T-helper 1 cell treated with Interleukin-12 subunit alpha and Interleukin-12 subunit beta and Interleukin-4 antibody, amounts not matched to agents 30 ng/mL and 1 ng/mL, for 36 hours (primary cell): ENCODE measurements at places on chromosomes 6 and 20. TPM values are rescaled to one million over a fixed set of nuclear protein-coding genes. Genes with fewer than 3 reads are reported as not detected.

NAA20 gene
- total RNA-seq, result 56.0 and 58.9 TPM in 2 replicates

BPIFB1 gene
- total RNA-seq, result not detected in 2 replicates

CCN6 gene
- not detected in 2 replicates for total RNA-seq

TCP11 gene
- total RNA-seq, result not detected in 2 replicates

ADTRP gene
- total RNA-seq, result 9.2 and 9.5 TPM in 2 replicates

ADGRF5 gene
- not detected in 2 replicates for total RNA-seq

TMC2 gene
- not detected in 2 replicates for total RNA-seq

PAQR8 gene
- 9.2 and 9.9 TPM in 2 replicates for total RNA-seq

CGA gene
- total RNA-seq, result not detected in 2 replicates

SRMS gene
- not detected in 2 replicates for total RNA-seq

RRBP1 gene
- 77.1 and 81.5 TPM in 2 replicates for total RNA-seq

CEP162 gene
- total RNA-seq, result 9.7 and 11.2 TPM in 2 replicates

ZC3H12D gene
- 43.7 and 44.7 TPM in 2 replicates for total RNA-seq

NRSN1 gene
- not detected in 2 replicates for total RNA-seq

KDM1B gene
- 7.7 and 8.2 TPM in 2 replicates for total RNA-seq

TRIM10 gene
- 0.34 and 0.37 TPM in 2 replicates for total RNA-seq

EYA4 gene
- not detected in 2 replicates for total RNA-seq

FAM209A gene
- total RNA-seq, result 3.9 and 4.0 TPM in 2 replicates

ECT2L gene
- not detected in 2 replicates for total RNA-seq

SLC17A2 gene
- not detected in 2 replicates for total RNA-seq

FYN gene
- total RNA-seq, result 156 and 157 TPM in 2 replicates

MEA1 gene
- total RNA-seq, result 56.0 and 57.1 TPM in 2 replicates

GRIK2 gene
- total RNA-seq, result not detected in 2 replicates

OR12D3 gene
- not detected in 2 replicates for total RNA-seq

TAAR9 gene
- not detected in 2 replicates for total RNA-seq

GCNT2 gene
- 5.8 and 6.4 TPM in 2 replicates for total RNA-seq

IL17F gene
- total RNA-seq, result 0.42 and 1.5 TPM in 2 replicates

PDSS2 gene
- total RNA-seq, result 15.0 and 15.5 TPM in 2 replicates

GABRR2 gene
- 1.4 and 1.6 TPM in 2 replicates for total RNA-seq

FKBP1C gene
- total RNA-seq, result 1.9 and 2.0 TPM in 2 replicates

PPIL6 gene
- 0.29 TPM in 1 of 2 replicates, not detected in the other for total RNA-seq

OTOR gene
- total RNA-seq, result not detected in 2 replicates

NELFCD gene
- 73.7 and 77.7 TPM in 2 replicates for total RNA-seq

OR2J3 gene
- not detected in 2 replicates for total RNA-seq
